MG63 (cell line): ENCODE measurements at places on chromosomes 2 and 18. TPM values are rescaled to one million over a fixed set of nuclear protein-coding genes. Genes with fewer than 3 reads are reported as not detected.
A peak's percentile ranks its signal among the peaks of the same experiment; 100 is the strongest.

DNA sequence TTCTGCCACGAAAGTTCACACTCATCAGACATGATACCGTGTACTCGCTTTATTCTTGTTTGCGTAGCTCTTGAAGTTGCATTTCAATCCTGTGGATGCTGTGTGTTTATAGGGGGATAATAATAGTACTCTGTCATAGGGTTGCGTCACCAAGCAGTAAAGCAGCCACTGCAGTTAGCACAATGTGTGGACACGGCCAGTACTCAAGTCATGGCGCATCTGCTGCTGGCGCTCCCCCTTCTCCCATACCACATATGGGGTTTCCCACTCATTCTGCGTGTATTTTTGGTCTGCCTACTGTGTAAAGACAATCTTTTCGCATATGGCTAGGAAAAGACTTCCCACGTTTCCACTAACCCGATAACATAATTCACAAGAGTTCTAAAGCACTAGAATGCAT is 2.1 kb upstream of the ZBTB14 start:
- no peak for DNase-seq

SERPINB11 gene
- total RNA-seq = not detected in 2 replicates

GRCh38 chr2:72236445-72237067 is 88.9 kb upstream of the CYP26B1 start:
- DNase-seq = peak; percentile 42

- DNase-seq = no peak
These were observed 58.7 kb upstream of the RALBP1 start for GRCh38 chr18:9416563-9417072.

GRCh38 chr2:165163761-165164160 is 40.1 kb downstream of the SCN3A start:
- DNase-seq = peak; percentile 36

DNA sequence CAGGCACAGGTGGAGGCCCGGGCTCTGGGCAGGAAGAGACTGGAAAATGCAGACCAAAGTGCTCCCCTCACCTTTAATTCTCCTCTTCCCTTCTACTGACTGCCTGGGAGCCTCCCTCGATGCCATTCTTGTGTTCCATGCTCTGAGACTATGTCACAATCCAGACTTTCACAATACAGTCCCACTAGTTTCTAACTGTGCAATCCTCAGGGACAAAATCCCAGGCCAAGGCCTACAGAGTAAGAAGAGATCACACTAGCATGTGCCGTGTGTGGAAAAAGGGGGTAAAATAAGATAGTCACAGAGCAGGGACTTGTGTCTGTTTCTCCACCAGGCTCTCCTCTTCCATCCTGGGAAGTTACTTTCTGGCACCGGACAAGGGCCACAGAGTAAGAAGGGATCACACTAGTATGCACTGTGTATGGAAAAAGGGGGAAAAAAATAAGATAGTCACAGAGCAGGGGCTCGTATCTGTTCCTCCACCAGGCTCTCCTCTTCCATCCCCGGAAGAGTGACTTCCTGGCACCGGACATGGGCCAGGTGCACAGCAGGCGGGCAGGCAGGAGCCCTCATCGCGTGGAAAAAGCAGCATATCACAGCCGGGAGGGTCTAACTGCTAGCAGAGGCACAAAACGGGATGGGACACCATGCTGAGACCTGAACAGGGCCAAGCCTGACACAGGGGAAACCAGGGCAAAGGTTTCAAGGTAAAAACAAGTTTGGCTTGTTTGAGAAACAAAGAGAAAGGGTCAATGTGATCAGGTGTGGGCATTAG is 9.6 kb downstream of the CYB5A start:
- DNase-seq = no peak

- no peak for DNase-seq
These were observed 126.5 kb downstream of the DTNB start for GRCh38 chr2:25546852-25547251.

DNA sequence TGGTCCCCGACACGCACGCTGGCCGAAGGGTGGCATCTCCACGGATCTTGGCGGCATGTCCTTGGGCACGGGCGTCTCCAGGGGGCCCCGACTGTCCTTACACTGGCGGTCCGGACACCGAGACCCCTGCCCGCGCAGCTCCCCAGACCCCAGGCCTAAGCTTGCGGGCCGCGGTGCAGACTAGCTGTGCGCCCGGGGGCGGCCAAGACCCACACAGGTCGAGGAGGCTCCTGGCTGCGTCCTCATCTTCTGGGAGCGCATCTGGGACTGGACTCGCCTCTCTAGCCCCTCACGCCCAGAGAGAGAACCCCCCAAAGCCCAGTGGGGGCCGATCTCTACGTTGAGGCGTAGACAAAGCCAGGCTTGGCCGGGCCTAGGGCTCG is 475 bp upstream of the TWIST2 start:
- DNase-seq = no peak

OSGEPL1 gene
- 8.9 and 12.0 TPM in 2 replicates for total RNA-seq

MROH2A gene
- not detected in 2 replicates for total RNA-seq

DNA sequence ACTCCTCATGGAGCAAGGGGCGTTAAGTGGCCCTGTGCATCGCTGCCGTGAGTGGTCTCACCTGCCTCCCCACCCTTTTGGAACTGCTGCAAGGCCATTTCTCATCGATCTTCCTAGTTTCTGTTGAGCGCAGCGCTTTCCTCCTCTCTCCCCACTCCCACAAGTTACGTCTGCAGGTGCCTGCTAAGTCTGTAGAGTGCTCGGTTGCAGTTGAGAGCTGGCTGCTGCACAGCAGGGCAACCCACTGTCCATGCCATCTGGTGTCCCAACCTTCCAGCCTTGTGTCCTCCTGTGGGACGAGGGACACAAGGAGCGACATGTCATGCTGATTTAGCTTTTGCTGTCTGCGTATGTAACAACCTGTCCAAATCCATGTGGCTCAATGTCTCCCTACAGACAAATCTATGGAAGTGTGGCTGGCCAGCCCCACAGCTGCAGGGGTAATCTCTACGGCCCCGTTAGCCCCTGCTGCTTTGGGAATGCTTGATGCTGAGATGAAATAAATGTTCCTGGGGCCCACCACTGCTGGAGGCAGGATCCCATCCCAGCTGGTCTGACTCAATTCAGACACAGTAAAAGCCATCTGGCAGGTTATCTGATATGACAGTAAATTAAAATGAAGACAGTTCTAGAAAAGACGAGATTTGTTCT is 68.1 kb upstream of the TCF7L1 start:
- no peak for DNase-seq

- DNase-seq = no peak
These were observed 245.8 kb downstream of the EIPR1 start for GRCh38 chr2:3131636-3132326.

- no peak for DNase-seq
These were observed 154.4 kb upstream of the HNMT start for GRCh38 chr2:137809837-137810236.

REL gene
- 0.74 and 3.1 TPM in 2 replicates for total RNA-seq

DNA sequence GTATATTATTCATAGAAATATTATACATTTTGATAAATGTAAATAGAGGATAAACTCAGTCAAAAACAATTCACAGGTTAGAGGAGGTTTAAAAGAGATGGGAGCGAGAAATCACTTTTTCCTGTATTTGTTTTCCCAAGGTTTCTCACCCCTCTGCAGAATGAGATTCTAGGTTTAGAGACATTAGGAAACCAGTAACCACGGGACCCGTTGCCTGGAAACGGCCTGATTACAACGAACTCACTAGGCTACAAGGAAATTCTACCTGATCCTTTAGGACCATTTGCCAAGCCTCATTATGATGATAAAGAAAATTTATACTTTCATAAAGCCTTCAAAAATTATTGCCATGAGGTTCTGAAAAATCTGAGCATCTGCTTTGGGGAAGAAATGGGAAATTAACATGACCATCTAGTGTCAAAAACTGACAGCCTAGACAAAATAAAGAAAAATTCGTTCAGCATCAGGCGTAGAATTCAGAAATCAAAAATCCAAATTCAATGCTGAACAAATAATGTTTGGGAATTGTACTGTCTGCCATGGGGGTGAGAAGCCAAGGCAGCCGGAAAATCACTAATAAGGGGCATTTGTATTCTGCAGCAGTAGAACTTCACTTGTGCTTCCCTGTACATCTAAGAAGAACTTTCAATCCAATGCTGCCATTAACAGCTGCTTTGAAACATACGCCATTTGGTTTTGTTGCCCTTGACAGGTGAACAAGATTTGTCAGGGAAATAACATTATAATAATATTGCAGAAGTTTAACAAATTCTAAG is 262.3 kb downstream of the NRXN1 start:
- no peak for DNase-seq

DNA sequence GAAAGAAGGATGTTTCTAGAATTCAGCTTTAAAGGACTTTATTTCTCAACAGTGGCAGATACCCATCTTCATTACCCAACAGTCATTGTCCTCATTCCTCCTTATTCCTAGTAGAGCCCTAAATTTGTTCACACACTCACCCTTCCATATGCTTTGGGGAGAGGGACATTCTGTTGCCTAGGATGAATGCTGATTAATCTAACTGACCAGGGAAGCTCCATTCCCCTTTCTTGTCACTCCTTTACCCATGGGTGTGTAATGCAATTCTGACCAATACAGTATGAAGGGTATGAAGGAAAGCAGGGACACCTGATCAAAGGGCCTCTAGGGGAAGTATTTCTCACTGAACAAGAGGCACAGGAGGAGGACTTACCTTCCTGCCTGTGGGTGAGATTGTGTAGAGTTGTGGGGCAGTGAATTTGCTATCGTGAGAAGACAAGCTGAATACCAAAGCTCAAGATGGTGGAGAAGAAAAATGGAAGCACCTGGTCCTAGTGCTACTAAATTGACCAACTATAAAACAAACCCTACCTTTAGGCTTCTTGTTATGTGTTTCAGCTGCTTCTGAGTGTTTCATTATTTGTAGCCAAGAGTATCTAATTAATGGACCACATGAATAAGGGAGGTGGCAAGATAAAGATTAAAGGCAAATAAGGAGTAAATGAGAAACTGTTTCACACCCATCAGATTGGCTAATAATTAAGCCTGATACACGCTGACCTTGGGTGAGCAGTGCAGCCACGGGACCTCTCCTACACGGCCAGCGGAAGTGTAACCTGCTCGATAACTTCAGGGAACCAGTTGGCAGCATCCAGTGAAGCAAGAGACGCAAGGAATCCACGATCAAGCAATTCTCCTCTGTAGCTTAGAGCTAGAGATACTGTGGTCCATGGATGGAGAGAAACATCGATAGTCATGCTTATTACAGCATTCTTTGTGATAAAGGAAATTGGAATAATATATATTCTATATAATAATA is 202.3 kb downstream of the MYCN start:
- no peak for DNase-seq

DNA sequence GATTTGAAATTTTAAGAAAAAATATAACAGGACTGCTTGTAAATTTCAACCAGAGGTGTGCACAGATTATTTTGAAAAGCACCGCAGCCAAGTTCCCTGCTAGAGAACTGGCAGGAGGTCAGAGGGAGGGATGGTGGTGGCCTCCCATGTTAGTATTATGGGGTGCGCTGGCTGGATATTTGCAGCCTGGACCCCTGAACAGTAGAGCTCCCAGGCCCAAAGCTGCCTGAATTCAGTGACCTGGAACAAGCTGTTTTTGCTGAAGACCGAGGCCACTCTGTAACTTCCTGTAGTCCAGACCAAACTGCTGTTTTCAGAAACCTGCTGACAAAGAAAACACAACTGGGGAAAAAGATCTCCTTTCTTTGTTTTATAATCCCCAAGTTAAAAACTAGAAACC is 314.3 kb downstream of the TNS1 start:
- DNase-seq = no peak

DNA sequence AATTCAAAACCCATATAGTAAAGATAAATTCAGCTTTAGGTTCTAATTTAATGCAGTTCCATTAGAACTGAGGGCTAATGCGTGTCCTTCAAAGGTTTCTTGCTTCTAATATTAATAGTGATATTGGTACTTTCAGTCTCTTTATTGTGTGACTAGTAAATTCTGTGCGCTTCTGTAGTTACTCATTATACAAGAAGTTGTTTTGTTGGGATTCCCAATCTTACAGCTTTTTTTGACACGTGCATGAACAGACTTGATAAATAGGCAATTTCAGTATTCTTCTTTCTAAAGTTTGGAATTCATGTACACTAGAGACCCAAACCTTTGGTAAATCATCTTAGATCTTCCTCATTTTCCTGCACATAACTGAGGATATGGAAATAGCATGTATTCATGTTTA is 71.8 kb downstream of the HAUS1 start:
- DNase-seq = no peak

DNA sequence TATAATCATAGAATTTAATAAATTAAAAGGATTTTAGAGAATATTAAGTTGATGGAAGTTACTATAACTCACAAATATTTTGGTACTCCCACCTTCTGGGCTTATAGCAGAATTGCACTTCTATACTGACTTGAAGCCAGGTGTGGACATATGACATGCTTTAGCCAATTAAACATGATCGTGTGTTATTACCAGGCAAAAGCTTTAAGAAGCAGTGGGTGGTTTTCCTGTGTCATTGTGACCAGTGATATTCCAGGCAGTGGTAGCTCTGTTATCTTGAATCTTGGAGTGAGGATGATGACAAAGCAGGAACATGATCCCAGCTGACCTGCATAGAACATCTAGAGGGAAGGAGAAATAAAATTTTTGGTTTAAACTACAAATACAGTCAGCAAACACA is 370.9 kb upstream of the ZEB2 start:
- DNase-seq = no peak

DNA sequence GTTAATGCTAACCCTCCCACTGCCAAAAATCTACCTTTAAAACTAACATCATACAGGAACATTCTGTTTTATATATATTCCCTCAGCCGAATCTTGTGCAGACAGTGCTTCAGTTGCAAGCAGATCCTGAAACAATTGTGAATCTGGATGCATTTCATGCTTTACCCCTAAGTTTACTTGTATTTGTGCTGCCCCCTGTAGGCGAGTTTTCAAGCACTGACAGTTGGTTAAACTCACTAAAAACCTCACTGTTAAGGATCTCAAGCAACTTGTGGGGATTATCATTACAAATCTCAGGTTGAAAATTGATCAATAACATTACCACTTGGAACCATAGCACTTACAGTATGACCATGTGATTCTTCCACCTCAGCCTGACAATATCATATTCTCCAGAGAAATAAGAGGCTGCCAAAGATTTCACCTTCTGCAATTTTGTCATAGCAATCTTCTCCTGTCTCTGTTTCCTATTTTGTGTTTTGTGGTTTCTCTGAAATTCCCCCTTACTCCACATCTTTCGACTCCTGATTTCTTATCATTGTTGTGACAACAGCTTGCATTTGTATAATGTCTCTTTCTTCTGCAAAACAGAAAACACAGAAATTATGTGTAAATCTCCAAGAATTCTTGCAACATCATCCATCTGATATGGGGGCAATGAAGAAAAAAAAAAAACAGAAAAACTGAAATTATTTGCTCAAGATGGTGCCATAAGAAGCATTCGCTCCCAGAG is 354.6 kb upstream of the SETBP1 start:
- DNase-seq = peak; percentile 32

- DNase-seq = no peak
These were observed 8.8 kb upstream of the ZNF516 start for GRCh38 chr18:76503649-76504386.

DNA sequence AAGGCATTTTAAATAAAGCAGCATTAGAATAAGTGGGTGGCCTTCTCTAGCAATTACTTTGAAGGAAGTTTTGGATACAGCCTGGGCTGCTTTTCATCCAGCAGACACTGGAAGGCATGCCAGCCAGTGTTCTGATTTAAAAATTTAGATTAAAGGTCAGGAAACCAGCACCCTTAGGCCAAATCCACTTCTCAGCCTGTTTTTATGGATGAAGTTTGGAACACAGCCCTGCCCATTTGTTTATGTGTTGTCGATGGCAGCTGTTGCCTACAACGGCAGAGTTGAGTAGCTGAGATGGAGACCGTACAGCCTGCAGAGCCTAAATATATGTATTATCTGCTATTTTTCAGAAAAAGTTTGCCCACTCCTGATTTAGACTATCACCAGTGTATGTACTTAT is 313.6 kb upstream of the ACVR2A start:
- DNase-seq = peak; percentile 15

GRCh38 chr18:45838302-45839070 is 13.0 kb downstream of the SIGLEC15 start:
- DNase-seq = no peak

LYG2 gene
- not detected in 2 replicates for total RNA-seq
